Stimulated activated naive CD8-positive, alpha-beta T cell treated with anti-CD3 and anti-CD28 coated beads, Interleukin-15, amount 100 ng/mL, for 72 hours (primary cell): ENCODE measurements at places on chromosomes 12 and 14.

GRCh38 chr14:76324133-76324532 is 51.8 kb upstream of the ESRRB start:
- DNase-seq, result no peak

DNA sequence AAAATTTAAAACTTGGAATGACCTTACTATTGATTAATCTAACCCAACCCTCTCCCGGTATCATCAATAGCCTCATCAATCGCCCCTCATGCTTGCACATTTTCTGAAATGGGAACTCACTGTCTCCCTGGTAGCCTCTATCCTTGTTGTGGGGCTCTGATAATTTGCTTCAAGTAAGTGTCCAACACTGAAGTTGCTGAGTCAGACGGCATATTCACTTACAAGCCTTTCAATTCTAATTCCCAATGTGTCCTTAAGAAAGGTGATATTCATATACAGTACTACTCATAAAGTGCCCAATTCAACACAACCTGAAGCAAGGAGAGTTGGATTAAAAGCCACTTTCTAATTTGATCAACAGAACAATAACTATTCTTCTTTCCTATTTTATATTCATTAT is 1146.1 kb upstream of the TMEM132C start:
- no peak for DNase-seq

DNA sequence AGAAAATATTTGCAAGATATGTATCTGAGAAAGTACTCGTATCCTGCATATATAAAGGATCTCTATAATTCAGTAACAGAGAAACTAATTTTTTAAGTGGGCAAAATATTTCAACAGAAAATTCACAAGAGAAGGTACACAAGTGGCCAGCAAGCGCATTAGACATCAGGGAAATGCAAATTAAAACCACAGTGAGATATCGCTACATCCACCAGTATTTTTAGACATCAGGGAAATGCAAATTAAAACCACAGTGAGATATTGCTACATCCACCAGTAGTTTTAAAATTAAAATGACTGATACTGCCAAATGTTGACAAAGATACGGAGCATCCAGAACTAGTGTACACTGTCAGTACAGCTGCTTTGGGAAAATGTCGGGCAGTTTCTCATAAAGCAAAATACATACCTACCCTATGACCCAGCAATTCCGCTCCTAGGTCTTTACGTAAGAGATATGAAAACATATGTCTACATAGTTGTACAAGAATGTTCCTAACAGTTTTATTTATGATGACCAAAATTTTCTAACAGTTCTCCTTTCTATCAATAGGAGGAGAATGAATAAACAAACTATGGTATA is 2.8 kb upstream of the KCNK13 start:
- DNase-seq, result no peak

- DNase-seq, result no peak
Measured at GRCh38 chr12:3256103-3256631, 179.0 kb downstream of the TSPAN9 start.

DNA sequence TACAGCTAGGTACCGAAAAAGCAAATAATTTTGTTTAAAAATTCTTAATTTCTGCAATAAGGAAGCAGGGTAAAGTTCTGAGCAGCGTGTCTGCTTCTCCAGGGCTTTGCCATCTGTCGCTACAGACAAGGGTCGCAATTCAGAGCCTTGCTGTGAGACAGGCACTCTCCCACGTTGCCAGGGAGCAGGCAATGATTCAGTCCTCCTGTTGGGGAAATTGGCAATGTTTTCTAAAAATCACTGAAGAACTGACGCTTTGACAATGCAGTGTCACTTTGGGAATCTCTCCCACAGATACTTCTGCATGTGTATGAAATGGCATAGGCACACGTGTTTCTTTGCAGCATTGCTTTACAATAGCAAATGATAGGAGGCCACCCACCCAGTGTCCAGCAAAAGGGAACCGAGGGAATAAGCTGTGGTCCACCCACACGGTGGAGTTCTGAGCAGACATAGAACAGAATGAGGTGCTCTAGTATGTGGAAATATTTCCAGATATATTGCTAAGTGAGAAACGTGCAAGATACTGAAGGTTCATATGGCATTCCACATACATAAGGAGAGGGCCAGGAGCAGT is 16.0 kb upstream of the HIP1R start:
- no peak for DNase-seq

- DNase-seq, result peak; percentile 61
Measured at GRCh38 chr12:47860279-47860841, 40.7 kb upstream of the HDAC7 start.

DNA sequence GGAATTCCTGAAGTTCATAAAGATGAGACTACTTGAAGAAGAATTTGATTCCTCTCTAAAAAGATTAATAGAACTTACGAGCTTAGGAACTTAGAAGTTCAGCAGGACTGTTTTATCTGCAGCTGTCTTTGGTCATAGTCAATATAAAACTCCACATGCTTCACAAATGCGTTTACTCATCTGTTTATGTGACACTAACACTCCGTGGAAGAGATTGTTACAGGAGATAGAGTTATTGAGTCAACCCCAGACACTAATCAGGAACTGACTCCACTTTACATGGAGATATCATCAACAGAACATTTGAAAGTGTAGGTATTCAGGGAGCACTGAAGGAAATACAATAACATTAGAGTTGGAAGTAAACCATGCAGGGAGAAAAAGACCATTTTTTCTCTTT is 92.8 kb downstream of the LRFN5 start:
- DNase-seq, result no peak

- no peak for DNase-seq
Measured at GRCh38 chr12:10171973-10172728, at the start of gene OLR1. Gene OLR1 (minus strand): TSS chr12:10172132. CDS start chr12:10172077, 55 bp downstream.

DNA sequence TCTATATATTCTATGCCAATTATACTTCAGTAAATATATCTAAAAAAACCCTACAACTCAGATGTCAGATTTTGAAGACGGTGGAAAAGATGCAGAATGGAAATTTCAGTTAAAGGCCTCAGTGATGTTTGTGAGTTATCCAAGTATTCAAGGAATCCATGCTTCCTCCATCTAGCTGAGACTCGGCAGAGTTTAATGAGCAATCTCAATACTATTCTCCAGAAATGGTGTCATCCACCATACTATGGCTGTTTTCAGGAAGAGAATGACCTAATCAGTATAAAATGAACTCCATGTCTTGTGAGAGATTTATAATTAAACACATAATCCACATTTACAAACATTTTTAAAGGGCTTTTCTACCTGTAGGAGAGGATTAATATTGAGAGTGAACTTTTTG is 66.0 kb downstream of the KLHL28 start:
- no peak for DNase-seq

GRCh38 chr14:81990312-81990761 is 456.7 kb upstream of the SEL1L start:
- peak; percentile 22 for DNase-seq

DNA sequence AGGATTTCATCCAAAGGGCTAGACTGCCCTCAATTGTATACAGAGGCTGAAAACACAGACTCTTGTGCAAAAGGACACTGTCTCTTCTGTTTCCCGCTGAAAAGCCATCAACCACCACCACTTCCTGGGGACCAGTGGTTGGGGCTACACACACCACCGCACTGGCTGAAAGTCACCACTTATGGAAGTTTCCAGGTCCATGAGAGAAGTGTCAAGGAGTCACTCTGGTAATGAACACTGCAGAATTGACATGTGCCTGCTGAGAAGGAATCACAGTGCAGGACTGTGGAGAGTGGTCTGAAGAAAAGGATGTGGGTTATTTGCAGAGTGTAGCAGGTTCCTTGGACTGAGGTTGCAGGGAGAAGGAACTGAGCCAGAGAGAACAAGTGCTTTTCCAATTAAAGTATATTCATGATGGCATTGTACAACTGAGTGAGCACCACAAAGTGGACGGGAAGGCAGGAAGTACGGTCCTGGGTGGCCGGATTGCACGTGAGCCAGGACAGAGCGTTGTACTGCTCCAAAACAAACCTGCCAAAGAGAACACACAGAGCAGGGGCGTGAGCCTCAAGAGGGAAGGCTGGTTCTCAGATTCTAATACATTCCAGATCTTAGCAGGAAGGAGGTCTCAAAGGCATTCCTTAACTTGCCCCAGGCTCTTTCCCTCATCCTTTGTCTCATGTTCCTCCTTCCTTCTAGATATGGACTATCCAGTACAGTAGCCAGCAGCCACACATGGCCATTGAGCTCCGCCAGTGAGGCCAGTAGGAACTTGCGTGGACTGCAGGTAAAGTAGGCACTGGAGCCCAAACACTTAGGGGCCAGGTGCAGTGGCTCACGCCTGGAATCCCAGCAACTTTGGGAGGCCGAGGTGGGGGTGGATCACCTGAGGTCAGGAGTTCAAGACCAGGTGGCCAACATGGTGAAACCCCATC is 316.4 kb downstream of the MED13L start:
- DNase-seq, result no peak

- DNase-seq, result no peak
Measured at GRCh38 chr12:85448548-85449139, 168.6 kb downstream of the ALX1 start.

DNA sequence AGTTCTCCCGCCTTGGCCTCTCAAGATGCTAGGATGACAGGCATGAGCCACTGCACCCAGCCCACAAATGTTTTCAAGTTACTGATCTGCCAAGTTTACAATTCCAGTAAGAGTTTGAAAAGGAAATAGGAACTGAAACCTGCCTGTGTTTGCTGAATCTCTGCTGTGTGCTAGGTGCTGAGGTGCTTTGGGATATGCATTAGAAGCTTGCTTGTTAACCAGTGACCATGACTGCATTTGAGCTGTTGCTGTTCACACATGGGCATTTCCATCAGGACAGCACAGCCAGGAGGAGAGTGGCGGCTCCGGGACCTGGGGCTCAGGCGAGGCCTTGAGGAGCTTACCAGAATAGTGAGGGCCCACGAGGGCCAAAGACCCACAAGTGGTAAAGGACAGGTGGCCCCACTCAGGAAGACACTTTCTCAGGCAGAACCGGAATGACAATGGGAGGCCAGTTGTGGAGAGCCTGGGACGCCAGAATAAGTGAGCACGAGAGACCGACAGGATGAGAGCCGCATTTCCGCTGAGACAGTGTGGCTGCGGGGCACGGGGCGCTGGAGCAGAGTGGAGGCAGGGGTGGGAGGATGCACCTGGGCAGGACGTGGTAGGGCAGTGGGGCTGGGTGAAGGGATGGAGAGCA is 54.5 kb upstream of the MMP17 start:
- DNase-seq, result peak; percentile 18

- no peak for DNase-seq
Measured at GRCh38 chr12:85849344-85849743, 13.1 kb upstream of the RASSF9 start.

GRCh38 chr14:94680862-94681288 is 68.7 kb downstream of the SERPINA3 start:
- no peak for DNase-seq

DNA sequence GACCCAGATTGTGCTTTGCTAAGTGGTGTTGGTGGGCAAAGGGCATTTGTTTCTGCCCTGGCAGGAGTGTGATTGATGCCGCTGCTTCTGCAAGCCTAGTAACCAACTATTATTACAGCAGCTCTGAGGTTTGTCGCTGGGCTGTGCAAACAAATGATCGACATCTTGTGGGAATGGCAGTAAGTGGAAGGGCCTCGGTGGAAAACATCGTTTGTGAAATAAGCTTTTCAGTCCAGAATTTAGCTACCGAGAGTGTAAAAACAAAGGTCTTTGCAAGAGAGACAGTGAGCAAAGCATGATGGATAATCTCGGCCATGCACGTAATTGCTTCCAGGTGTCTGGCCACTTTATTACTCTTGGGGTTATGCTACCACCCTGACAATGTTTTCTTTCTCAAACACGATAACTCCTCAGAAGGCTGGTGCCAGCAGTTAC is 397.7 kb upstream of the PRICKLE1 start:
- DNase-seq, result no peak

GRCh38 chr14:100488057-100488456 is 99.2 kb downstream of the BEGAIN start:
- DNase-seq, result no peak

DNA sequence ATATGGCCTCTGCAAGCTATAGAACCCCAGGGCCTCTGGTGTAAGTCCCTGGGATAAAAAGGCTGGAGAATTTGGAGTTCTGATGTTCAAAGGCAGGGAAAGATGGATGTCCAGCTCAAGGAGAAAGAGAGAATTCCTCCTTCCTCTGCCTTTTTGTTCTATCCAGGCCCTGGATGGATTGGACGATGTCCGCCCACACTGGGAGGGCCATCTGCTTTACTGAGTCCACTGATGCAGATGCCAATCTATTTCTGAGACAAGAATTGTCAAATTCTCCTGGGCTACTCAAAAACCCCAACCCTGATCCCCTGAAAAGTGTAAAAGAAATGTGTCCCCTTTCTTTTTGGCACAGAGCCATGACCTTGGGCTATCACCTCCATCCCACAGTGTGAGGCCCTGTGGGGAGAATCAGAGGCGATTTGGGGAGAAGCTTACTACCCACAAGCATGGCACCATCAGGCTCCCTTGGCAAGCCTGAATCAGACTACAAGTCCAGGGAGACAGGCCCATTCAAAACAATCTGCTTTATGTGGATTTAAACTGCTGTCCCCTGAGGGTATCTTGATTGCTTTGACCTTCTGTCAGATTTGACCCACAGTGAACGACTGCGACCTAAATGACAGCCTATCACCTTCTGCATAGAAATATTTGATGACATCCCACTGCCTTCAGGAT is 334.0 kb downstream of the NUAK1 start:
- no peak for DNase-seq

DNA sequence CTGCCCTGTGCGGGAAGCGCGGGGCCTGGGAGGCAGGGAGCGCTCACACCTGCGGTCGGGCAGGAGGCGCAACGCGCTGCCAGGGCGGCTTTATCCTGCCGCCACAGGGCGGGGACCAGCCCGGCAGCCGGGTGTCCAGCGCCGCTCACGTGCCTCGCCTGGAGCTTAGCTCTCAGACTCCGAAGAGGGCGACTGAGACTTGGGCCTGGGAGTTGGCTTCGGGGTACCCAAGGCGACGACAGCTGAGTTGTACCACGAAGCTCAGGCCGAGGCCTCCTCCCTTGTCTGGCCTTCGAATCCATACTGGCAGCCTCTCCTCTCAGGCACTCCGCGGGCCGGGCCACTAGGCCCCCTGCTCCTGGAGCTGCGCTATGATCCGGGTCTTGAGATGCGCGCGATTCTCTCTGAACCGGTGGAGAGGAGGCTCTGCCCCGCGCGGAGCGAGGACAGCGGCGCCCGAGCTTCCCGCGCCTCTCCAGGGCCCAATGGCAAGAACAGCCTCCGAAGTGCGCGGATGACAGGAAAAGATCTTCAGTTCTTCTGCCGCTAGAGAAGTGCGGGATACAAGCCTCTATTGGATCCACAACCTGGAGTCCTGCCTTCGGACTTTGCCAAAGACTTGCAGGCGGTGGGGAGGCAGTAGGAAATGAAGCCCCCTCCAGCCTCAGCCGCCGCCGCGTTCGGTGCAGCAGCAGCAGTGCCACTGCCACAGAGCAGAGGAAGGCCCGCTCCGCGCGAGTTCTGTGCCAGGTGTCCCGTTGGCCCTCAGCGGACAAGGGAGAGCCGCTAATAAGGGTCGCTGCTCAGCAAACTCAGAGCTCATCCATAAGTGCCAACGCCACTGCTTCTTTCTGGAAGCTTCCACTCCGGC is 6.8 kb downstream of the SIX1 start:
- no peak for DNase-seq
